ENCODE measurements at places on chromosomes 16 and 17. TPM values are rescaled to one million over a fixed set of nuclear protein-coding genes. Genes with fewer than 3 reads are reported as not detected.
A peak's percentile ranks its signal among the peaks of the same experiment; 100 is the strongest.

QPRT gene
- total RNA-seq: 18.4 TPM

SLC16A11 gene
- total RNA-seq: 0.49 TPM

PRRT2 gene
- total RNA-seq: 2.5 TPM

AIPL1 gene
- total RNA-seq: not detected

BCAR1 gene
- 19.7 TPM for total RNA-seq

ABHD15 gene
- 4.3 TPM for total RNA-seq

KRTAP3-1 gene
- total RNA-seq: not detected

MYH2 gene
- not detected for total RNA-seq

- DNase-seq: no peak
Measured at GRCh38 chr16:69114976-69115355, 9.5 kb downstream of the HAS3 start.

- DNase-seq: no peak
Measured at GRCh38 chr17:78498848-78499247, 78.3 kb downstream of the DNAH17 start.

- DNase-seq: no peak
Measured at GRCh38 chr17:19614900-19615299, 33.7 kb upstream of the ALDH3A2 start.

DNA sequence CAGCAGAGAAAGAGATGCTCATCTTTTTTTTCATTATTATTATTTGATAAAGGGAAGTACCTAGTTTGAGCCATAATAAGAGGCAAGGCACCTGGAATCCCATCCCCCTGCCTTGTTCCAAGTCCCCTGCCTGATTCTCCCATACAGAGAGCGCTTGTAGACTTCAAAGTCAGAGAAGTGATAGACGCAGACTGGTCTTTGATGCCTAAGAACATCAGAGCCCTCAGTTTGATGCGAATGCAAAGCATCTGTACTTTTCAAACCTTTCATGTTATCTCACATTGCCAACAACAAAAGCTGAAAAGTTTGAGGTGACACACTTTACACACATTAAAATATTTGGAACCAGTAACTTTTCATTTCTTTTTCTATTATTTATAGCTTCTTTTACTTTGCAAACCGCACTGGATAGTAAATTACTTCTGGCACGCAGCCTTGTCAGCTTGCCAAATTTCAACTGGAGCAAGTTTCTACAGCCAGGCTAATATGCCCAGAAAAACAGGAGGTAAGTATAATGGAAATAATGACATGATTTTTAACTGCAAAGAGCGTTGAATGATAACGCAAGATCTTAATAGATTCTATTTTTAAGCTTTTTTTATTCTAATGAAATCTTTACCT, 5.9 kb upstream of the UTP6 start:
- peak; percentile 51 for DNase-seq

DNA sequence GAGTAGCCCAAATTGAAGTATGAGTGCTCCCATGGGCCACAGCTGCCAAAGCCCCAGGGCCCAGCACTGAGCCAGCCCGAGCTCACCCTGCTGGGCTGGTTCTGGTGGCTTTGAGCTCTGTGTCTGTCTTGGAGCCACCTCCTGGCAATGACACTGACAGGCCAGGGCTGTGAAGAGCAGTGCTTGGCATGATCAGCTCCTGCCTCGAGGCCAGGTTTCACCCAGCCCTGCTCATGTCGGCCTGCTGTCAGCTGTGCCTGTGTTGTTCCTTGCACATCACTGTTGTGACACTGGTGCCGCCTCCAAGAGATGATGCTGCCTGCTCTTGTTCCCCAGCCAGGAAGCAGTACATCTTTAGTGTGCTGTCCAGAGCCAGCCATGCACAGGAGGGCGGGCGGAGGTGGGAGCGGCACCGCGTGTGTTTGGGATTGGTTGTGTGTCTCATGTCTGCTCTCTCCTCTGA, 26.0 kb downstream of the PLD6 start:
- DNase-seq: no peak

DNA sequence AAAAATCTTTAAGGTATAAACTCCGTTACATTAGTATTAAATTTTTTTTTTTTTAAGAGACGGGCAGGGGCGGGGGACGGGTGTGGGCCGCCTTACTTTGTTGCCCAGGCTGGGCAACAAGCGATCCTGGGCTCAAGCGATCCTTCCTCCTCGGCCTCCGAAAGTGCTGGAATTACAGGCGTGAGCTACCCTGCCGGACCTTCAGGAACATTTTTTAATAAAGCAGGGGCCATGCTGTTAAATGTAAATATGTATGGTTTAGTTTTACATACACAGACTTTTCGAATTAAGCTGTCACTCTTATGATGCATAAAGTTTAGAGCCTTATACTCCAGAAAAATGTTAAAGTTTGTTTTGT, 2.4 kb downstream of the PPM1D start:
- peak; percentile 7 for DNase-seq

DNA sequence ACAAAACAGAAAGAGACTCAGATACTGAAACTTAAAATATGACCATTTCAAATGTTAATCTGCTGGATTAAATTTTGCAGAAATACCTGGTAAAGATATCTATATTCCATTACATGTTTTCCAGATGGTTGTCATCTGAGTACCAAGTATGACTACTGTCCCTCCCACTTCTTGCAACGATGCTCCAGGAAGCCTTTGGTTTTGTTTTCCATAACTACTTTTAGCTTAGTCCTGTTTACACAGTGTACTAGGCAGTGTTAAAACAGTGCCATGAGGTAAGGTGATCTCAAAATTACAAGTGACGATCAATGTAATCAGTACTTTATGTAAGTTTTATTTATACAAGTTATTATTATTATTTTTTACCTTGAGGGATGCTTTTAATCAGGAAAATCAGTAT, 17.8 kb downstream of the SMARCE1 start:
- no peak for DNase-seq

DNA sequence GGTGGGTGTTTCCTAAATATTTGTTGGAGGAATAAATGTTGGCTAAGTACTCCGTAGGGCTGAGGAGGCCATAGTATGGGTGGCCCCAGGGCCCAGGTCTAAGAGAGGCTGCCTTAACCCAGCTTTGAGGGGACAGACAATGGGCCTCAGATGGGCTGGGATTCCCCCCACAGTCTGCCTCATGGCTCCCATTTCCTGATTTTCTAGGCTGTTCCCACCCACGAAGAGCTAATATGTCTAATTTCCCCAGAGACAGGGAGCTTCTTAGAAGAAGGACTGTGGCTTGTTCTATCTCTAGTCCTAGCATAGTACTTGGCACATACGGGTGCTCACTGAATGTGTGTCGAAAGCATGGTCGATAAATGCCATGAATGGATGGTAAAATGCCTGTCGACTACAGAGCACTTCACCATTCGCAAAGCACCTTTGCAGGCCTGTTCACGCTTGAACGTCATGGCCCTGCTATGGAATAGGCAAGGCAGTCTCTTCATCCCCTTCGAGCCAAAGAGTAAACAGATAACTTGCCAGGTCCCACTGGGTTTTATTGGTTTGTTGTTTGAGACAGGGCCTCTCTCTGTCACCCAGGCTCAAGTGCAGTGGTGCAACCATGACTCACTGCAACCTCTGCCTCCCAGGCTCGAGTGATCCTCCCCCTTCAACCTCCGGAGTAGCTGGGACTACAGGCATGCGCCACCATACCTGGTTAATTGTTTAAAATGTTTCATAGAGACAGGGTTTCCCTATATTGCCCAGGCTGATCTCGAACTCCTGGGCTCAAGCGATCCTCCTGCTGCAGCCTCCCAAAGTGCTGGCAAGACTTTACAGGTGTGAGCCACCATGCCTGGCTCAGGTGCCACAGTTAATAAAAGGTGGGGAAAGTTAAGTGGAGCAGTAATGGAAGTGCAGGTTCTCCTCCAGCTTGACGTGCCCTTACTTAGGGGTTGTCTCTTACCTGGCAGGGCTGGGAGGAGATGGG, 9.7 kb downstream of the CHAD start:
- DNase-seq: peak; percentile 16

- DNase-seq: no peak
Measured at GRCh38 chr17:55053855-55054254, 85.3 kb downstream of the STXBP4 start.

DNA sequence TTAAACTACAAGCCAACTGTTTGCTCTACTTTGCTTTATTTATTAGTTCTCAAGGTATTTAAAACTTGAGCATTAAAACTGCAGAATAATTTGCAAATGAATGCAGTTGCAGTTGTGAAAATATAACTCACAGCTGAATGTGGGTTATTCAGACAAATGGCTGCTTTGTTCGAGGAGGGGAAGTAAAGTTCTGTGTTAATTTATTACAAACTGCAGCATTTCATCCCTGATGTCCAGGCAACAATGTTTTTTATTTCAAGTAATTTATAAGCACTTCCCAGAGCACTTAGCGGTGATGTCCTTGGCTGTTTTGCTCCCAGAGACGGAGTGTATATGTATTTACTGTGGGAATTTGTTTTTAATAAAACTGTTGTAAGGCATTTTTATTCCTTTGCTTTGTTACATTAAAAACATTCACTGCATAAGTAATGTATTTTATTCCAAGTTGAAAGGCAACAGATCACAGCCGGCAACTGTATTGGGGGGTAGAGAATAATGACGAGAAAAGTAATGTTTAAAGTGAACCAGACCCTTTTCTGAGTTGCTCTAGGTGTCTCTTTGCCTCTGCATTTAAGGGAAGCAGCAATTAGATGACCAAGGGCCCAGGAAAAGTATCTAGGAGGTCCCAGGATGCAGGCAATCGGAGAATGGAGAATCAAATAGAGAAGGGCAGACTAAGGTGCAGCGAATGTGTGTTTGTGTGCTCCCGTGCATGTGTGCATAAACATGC, 291.2 kb upstream of the SALL1 start:
- DNase-seq: no peak

DNA sequence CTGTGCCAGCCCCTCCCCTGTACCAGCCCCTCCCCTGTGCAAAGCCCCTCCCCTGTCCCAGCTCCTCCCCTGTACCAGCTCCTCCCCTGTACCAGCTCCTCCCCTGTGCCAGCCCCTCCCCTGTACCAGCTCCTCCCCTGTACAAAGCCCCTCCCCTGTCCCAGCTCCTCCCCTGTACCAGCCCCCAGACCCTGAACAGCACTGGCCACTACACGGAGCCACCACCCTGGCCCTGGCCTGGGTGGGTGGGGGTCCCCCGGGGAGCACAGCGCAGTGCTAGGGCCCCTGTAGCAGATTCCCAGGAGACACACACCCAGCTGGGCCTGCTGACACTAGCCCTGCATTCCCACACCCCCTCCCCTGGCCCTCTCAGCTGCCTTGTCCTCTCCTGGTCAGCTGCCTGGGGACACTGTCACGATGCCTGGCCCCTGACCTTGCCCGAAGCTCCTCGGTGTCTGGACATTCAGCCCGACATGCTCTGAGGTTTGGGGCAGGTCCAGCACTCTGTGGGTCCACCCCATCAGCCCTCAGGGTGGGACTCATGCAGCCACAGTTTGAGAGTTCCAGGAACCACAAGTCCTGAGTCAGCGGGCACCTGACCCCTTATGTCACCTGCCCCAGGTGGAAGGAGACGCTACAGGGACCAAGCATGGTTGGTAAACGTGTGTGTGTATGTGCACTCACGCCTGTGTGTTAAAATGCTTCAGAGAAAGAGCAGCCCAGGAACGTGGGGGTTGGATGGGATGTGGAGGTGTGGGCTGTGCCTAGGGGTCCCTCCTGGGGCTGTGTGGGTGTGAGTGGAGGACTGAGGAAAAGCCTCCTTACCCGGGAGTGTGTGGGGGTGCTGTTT, 114.2 kb downstream of the METRNL start:
- DNase-seq: peak; percentile 90

DNA sequence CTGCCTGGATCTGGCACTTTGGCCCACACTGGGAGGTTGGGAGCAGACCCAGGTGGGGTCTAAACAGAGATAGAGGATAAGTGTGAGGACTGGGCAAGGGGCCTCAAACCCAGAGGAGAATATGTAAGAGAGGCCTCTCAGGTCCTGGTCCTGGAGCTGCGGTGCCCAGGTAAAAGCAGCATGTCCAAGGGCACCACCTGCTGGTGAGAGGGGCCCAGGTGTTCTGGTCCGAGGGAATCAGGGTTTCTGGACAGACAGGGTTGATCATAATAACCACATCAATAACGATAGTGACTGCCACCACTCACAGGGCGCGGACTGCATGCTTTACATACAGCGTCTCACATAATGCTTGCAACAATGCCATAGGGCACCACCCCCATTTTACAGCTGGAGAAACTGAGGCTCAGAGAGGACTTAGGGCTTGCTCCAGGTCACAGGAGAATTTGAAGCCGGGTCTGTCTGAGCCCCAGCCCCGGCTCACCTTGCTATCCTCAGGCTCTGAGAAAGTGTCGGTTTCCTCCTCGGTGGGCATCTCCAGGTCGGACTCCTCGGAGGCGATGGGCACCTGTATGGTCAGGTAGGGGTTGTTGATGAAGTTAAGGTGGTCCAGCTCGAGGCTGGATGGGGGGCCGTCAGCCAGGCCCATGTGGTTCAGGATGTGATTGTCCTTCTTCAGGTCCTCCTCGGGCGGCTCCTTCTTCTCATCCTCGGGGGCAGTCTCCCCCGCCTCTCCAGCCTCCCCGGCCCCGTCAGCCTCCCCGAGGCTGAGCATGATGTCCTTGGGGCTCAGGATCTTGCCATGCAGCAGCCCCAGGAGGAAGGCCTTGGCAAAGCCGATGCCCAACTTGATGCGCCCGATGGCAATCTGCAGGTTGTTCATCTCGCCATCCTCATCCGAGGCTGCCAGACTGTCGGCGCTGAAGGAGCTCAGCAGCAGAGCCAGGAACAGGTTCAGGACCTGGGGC, 19.1 kb upstream of the CD79B start:
- no peak for DNase-seq

DNA sequence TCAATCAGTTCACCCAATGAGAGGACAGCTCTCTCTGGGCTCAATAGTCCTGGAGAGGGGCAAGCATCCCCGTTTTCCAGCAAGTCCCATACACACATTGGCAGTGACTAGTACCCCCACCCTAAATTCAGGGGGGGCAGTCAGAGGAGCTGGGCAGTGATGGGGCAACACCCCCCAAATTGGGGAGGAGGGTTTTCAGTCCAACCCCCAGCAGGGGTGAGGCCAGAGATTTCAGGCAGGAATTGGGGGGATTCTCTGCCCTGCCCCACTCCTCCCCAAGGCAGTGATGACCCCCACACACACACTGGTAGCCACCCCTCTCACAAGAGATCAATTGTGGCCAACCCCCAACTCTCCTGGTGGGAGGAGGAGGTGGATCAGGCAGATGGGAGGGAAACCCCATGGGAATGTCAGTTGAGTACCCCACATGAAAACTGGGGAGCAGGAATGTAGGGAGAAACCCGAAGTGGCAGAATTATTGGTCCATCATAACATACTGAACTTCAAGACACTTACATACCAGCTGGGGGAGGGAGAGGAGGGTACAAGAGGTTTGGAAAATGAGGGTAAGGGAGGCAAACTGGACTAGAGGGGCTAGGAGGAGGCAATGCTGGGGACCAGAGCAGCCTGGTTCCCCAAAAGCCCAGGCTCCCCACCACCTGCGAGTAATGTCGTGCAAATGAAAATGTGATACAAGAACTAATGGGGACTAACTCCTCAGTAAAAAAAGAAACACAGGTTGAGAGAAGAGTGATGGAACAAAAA, 3.1 kb downstream of the VAMP2 start:
- DNase-seq: no peak
